ENCODE measurements at places on chromosomes 4 and X.

- no peak for DNase-seq
Measured at GRCh38 chr4:42412251-42412650, 15.0 kb downstream of the SHISA3 start.

- no peak for DNase-seq
Measured at GRCh38 chr4:29983890-29984289, 736.3 kb upstream of the PCDH7 start.

DNA sequence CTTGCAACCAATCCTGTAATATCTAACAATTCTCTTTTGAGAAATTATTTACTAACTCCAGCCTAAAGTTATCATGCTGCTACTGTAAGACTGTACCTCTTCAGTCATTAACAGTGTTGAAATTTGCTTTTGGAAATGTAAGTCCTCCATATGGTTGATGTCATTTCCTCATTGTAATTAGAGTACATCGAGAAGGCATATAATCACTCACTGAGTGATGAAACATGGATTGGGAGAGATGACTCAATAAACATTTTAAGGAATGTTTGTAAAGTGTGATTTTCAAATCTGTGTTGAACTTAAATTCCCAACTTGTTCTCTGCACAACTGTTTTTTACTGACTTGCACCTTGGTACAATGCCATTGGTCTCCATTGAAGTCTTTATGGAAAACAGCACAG lies 61.2 kb downstream of the HMGB2 start:
- DNase-seq = no peak

DNA sequence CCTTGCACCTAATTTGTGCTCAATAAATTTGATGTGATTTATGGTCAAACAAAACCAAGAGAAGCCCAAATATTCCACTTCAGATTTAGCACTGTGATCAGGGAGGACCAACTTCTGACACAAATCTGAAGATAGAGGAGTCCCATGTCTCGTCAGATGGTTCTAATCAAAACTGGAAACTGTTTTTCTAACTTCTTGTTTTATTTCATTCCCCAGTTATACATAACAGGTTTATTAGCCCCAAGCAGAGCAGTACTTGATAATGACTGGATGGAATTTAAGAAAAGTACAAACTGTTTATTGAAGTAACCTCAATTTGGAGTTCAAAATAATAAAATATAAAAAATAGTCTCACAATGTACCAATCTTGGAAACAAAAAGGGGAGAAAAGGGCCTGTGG lies 310.3 kb downstream of the LDB2 start:
- no peak for DNase-seq

GRCh38 chrX:10582945-10583344 lies 37.4 kb downstream of the MID1 start:
- DNase-seq = no peak

- no peak for DNase-seq
Measured at GRCh38 chr4:124450851-124451250, 261.7 kb downstream of the ANKRD50 start.

GRCh38 chr4:156771171-156771837 lies 200.3 kb downstream of the PDGFC start:
- peak; percentile 4 for DNase-seq

GRCh38 chrX:23838953-23839352 lies 56.0 kb downstream of the SAT1 start:
- no peak for DNase-seq

DNA sequence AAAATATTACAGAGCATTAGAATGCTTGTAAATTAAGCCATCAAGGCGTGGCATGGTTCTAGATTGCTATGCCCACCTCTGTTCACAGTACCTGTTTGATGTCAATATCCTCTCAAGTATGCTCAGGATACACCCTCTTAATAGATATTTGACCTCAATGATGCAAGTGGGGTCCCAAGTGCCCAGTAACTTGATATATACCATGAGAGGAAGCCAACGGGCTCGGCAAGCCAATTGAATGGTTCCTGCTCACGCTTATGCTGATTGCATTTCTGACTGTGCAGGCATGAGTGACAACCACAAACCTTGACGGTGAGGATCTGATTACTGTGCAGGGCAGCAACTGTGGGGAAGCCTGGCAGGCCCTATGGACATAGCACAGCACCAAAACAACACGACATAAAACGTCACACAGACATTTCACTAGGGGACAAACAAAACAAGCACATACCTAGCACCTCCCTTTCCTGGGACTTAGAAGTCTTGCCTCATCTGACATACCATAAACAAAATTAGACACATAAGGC lies 179.1 kb upstream of the ETNPPL start:
- DNase-seq = no peak

- no peak for DNase-seq
Measured at GRCh38 chr4:122997463-122998101, 75.2 kb upstream of the NUDT6 start.
